Kidney (tissue), 22 donors: ENCODE measurements at places on chromosomes 7 and 10. TPM values are rescaled to one million over a fixed set of nuclear protein-coding genes. Genes with fewer than 3 reads are reported as not detected.

The IGF2BP3 gene
- total RNA-seq: 0.85 TPM

GRCh38 chr7:17646253-17646956, 293.9 kb downstream of the SNX13 start:
- no peak overlapping the region for H3K4me3 ChIP-seq
- H3K27ac ChIP-seq: no peak overlapping the region
- no peak for DNase-seq
- no peaks in the 10 kb centered on the region for H3K27me3 ChIP-seq

- no peak overlapping the region for H3K27ac ChIP-seq
- H3K36me3 ChIP-seq: no peaks in the 10 kb centered on the region
- no peak overlapping the region for H3K4me3 ChIP-seq
- no peaks in the 10 kb centered on the region for H3K4me1 ChIP-seq
- no peak for DNase-seq
- no peaks in the 10 kb centered on the region for H3K27me3 ChIP-seq
Observed at GRCh38 chr7:55308186-55308929, 56.8 kb upstream of the LANCL2 start.

DNA sequence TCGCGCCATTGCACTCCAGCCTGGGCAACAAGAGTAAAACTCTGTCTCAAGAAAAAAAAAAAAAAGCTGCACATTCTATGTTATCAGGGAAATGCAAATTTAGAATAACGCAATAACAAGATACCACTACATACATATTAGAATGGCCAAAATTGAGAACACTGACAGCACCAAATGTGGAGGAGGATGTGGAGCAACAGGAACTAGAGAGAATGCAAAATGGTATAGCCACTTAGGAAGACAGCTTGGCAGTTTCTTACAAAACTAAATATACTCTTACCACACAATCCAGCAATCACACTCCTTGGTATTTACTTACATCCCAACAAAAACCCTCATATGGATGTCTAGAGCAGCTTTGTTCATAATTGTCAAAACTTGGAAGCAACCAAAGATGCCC, 76.8 kb downstream of the ALOX5 start:
- H3K27me3 ChIP-seq: no peaks in the 10 kb centered on the region
- no peak overlapping the region for H3K27ac ChIP-seq
- no peaks in the 10 kb centered on the region for H3K36me3 ChIP-seq
- H3K4me1 ChIP-seq: no peaks in the 10 kb centered on the region

The SFRP5 gene
- total RNA-seq: 0.31 TPM

DNA sequence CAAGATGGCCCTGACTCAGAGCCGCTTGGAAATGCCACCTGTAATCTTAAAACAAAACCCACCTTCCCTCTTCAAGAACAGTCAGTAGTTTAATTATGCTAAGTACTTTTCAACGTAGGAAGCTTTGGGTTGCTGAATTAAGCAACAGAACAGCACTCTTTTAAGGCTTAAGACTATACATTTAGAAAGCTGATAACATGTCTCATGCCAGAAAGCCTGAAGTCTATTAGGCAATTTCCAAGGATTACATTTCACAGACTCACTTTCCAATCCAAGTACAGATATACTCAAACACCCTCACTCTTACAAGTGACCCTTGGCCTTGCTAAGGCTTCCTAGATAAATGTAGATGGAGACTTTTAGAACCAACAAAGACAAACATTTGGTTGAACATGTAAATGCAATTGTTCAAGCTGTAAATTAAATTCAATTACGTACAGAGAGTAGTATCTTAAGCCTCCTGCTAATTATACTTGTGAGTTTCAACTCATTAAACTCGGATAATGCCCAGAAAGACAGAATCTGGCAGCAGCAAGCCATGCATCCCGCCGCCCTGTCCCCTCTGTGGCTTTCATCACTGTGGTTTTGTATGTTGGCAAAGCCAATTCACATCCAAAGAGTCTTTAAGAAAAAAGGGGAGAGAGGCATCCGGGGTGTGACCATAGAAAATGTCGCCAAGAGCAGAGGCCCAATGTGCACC, 283.1 kb upstream of the NRP1 start:
- no peaks in the 10 kb centered on the region for H3K27me3 ChIP-seq
- H3K36me3 ChIP-seq: no peaks in the 10 kb centered on the region
- DNase-seq: no peak
- H3K4me1 ChIP-seq: no peaks in the 10 kb centered on the region

- H3K36me3 ChIP-seq: no peaks in the 10 kb centered on the region
- H3K4me1 ChIP-seq: no peaks in the 10 kb centered on the region
- DNase-seq: no peak
- H3K4me3 ChIP-seq: no peak overlapping the region
Observed at GRCh38 chr10:10804061-10804460, 213.6 kb upstream of the CELF2 start.

DNA sequence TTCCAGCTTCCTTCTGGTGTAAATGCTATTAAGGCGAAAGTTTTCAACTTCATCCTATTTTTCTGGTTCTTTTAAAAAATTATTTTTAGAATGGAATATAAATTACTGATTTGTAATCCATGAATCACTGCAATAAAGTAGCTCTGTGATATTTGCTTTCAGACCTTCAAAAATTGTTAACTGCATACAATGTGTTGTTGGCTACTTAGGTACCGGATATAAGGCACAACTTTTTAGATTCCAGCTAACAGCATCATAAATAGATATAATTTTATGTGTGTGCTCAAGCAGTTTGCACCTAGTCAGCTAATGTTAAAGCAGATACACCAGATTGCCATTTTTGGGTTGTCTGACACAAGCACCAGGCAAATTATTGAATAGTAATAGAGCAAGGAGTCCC, 58.7 kb downstream of the PON1 start:
- H3K27me3 ChIP-seq: no peaks in the 10 kb centered on the region
- no peak overlapping the region for H3K4me3 ChIP-seq
- no peak for DNase-seq
- no peaks in the 10 kb centered on the region for H3K36me3 ChIP-seq
